GM20000 (cell line): ENCODE measurements at places on chromosomes 2 and 18.

DNA sequence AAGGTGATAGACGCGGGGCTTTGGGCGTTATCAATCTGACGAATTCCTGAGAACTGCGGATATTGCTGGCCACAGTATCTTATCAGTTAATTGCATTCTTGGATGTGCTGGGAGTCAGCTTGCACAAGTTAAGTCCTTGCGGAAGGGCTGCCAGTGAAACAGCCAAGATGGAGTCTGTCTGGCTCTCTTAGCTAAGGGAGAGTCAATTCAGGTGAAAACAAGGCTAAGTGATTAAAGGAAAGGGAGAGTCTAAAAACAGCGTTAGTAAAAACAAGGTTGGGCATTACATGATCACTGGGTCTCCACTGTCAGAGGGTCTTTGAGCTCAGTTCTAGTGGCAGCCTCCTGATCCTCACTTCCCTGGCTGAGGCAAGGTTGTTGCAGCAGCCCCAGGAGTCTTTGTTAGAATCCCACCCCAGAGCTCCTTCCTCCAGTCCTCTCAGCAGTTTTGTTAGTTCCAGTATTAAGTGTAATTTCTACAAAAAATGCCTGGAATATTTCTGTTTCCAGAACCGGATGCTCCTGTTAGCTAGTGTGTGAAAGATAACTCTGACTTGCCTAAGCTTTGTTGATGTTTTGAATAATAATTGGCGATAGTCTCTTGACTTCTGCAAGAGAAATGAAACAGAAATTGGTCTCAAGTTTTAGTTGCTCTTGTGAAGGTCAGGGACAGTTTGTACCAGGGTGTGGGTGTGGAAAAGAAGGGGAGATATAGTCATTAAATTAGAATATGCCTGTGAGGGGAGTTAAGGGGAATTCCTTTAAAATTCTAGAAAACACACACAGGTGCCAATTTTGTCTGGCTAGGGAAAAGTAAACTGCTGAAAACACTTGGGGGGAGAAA is 10.6 kb downstream of the CFLAR start:
- DNase-seq, result no peak

DNA sequence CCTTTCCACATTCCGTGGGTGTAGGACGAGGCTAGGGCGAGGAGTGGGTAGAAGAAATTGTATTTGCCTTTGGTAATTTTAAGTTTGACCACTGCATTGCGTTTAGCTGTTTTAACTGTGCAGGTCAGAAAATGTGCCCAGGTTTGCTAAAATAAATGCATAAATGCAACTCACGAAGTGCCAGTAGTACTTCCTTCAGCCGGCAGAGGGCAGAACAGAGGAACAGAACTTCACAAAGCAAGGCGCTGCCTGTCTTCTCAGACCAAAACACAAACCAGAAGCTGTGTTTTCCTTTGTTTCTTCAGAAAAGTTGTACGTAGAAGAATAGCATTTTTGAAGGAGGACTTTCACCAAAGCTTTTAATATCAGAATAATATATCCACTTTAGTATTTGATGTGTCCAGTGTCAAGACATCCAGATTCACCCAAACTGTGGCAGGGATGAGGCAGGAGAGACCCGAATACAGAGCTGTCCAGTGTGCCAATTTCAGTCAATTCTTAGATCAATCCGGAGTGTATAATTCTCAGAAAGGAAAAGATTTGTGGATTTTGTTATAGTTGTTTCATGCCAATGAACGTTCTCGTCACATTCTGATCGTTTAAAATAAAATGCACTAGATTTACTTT is 348.6 kb downstream of the DLGAP1 start:
- peak; percentile 22 for DNase-seq

DNA sequence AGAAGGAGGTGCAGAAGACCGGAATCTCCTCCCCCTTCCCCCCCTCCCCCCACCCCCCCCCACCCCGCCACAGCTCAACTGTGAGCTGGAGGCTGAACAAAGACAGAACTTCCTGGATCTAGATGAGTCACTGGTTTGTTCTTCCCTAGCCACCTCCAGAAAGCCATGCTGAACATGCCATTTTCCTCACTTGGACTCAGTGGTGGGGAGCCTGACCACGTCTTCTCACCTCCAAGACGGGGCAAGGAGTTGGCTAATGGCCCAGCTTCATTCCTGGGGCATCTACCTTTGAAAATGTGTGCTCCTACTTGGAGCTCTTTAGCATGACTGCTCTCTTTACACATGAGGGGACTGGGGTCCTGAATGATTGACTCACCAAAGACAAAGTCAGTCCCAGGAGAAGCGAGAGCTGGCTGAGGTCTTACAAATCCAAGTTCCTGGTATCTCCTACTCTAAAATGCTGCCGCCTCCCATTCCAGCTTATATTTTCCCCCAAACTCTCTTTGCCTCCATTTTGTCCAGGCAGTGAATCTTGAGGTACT is 22.6 kb upstream of the FZD5 start:
- peak; percentile 25 for DNase-seq

GRCh38 chr2:176652300-176653182 is 383.3 kb downstream of the MTX2 start:
- peak; percentile 56 for DNase-seq

GRCh38 chr2:211367711-211368110 is 811.3 kb downstream of the CPS1 start:
- peak; percentile 4 for DNase-seq

DNA sequence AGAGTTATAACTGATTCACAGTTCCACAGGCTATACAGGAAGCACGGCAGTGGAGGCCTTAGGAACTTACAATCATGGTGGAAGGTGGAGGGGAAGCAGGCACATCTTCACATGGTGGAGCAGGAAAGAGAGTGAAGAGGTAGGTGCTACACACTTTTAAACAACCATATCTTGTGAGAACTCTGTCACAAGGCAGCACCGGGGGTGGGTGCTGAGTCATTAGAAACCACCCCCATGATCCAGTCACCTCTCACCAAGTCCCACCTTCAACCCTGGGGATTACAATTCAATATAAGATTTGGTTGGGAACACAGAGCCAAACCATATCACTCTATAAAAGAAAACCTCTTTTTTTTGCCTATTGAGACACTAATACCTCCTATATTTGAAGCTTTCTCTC is 1108.5 kb upstream of the CDH2 start:
- DNase-seq, result no peak

GRCh38 chr18:77343846-77344510 is 94.3 kb downstream of the GALR1 start:
- no peak for DNase-seq

DNA sequence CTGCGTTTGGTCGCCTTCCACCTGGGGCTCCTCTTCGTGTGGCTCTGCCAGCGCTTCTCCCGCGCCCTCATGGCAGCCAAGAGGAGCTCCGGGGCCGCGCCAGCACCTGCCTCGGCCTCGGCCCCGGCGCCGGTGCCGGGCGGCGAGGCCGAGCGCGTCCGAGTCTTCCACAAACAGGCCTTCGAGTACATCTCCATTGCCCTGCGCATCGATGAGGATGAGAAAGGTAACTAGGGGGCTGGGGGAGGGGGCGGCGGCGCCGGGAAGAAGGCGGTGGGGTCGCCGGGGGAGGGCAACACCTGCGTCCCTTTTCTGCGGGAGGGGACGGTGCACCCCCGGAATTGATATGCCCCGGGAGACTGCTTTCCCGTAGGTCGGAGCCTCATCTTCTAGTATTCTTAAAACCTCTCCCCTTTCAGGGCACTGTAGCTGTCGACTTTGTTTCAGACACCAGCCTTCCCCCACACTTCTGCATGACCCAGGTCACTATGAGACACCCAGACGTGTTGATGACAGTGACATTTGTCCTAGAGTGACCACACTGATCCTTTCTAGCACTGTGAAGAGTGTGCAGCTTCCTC is 755 bp downstream of the SPAST start:
- peak; percentile 31 for DNase-seq

DNA sequence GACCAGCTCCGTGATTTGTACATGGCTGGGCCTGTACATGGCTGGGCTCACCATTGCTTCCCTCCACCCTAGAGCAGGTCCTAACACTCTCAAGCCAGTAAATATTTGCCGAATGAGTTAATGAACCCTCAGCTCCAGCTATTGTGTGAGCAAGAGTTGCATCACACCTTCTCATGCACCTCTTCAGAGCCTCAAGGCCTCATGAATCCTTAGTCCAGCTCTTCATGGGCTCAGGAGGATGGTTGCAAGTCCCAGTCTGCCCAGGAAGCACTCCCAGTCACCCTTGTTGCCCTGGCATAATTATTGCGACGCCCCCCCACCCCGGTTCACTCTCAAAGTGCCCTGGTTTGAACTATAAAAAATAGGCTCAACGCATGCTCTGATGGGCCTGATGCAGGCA is 30.1 kb upstream of the GNAL start:
- no peak for DNase-seq

- DNase-seq, result no peak
Observed at GRCh38 chr18:2961821-2962220, 51.1 kb downstream of the LPIN2 start.

DNA sequence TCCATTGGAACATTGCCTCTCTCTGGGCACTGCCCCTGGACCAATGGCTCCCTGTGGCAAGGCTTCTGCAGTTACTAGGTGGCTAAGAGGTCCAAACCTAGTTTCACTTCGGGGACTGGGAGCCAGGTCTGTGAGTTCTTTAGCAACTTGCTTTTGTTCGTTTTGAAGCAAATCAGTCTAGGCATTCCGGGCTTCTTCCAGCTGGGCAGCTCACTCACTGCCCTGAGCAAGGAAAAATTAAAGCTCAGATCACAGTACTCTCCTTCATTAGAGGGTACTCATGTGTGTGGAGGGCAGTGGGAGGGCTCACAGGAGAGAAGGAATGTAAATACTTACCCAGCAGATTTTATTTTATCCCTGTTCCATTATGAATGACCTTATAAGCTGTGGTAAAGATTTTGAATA is 80.3 kb downstream of the SPP2 start:
- DNase-seq, result no peak

DNA sequence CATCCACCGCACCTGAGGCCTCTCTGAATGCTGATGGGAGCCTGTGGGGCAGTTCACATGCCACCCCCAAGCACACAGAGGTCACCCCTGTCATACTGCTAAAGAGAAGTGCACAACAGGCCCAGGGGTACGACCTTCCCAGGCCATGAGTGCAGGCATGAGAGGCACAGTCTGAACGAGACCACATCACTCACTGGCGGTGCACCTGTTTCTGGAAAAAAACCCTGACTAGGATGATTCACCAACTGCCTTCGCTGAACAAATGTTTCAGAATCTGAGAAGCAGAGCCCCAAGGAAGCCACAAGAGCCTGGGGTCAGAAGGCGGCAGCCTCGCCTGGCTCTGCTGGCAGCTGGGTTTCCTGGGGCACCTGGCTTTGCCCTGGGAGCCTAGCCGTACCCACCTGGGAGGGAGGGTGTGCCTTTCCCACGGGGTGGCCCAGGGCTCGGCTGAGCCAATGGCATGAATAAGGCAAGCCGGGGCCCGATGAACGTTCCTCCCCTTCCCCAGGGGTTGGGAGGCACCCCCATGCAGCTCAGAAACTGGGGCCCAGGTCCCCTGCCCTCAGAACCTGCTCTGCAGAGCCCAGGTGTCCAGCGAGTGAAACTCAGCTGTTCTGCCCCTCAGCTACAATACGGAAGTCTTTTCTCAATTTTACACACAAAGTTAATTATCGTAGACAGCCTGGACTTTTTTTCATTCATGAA is 73.8 kb downstream of the HDAC4 start:
- DNase-seq, result peak; percentile 66

- DNase-seq, result no peak
Observed at GRCh38 chr18:78396077-78396476, 583.5 kb upstream of the SALL3 start.

DNA sequence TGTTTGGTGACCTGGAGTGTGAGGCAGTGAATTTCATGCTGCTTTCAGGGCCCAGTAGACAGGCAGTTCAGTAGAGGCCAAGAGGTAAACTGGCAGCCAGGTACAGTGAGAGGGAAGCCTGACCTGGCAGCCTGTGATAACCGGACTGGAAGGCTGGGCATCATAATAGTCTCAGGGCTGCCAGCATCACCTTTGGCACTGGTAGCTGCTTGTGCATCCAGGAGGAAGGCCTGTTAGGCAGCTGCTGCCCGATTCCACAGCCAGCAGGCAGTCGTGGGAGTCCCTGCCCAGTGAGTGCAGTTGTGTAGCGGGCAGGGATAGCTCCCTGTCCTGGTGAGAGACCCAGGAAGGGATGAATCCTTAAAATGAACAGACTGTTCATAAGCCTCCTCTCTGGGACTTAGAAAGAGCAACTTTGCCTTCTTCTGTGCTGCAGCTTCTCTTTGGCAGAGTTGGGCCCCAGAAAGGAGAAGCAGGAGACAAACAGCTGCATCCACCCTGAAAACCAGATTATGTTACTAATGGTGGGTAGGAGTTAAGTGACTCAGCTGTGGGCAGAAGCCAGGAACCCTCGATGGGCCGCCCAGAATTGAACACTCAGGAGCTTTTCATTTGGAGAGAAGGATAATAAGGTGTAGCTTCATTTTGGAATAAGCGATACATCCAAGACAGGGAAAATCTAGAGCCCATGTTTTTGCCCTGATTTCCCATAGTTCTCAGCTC is 8.1 kb upstream of the GPBAR1 start:
- no peak for DNase-seq

DNA sequence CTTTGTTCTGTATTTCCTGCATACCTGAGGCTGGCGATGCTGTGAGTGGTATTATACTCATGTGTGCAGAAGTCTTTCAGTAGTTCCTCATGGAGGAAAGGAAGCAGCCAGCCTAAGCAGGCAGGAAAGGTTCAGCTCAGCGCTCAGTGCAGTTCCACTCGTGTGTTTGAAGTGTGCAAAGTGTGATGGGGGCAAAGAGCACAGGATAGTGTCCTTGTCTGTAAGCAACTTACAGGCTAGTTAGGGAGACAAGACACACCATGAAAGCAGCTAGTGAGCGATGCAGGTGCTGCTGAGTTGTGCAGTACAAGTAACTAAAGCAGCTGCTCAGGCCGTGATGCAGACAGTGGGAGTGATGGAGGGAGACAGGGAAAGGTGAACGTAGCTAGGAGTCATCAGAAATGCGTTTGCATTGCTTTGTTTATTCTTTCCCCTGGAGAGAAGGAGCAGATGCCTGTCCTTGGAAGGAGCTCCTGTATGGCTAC is 146.2 kb downstream of the LDLRAD4 start:
- no peak for DNase-seq

- no peak for DNase-seq
Observed at GRCh38 chr2:50295596-50295995, 736.3 kb downstream of the NRXN1 start.

DNA sequence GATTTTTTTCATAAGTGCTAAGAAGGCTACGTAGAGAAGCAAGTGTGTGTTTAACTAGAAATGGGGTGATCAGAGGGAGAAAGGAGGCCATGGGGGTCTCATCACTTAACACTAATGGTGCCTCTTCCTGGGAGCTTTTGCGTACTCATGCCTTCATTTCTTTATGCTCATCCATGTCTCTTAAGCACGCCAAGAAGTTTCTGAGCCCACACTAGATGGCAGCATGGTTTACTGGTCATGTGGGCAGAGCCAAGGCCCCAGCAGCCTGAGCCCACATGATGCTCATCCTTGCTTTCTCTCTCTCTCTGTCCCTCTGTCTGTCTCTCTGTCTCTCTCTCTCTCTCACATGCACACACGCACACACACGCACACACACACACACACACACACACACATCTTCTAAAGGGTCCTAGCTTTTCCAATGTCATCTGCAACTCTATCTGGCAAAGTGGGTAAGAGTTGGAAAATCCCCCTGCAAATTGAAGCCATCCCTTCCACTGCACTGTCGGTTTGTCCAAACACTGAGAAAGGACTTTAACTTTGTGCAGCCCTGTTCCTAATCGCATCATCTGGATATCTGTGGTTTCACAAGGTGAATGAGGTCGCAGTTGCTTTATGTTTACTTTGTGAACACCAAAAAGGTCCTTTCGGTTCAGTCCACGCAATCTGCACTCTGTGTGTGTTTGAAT is 137.1 kb upstream of the CCDC68 start:
- DNase-seq, result peak; percentile 21
